Stimulated activated naive CD4-positive, alpha-beta T cell treated with Interleukin-2 at 50 U/mL for 16 hours (primary cell): ENCODE measurements at places on chromosomes 2 and 18.

- DNase-seq, result no peak
Measured at GRCh38 chr18:49926106-49926745, 112.9 kb upstream of the ACAA2 start.

DNA sequence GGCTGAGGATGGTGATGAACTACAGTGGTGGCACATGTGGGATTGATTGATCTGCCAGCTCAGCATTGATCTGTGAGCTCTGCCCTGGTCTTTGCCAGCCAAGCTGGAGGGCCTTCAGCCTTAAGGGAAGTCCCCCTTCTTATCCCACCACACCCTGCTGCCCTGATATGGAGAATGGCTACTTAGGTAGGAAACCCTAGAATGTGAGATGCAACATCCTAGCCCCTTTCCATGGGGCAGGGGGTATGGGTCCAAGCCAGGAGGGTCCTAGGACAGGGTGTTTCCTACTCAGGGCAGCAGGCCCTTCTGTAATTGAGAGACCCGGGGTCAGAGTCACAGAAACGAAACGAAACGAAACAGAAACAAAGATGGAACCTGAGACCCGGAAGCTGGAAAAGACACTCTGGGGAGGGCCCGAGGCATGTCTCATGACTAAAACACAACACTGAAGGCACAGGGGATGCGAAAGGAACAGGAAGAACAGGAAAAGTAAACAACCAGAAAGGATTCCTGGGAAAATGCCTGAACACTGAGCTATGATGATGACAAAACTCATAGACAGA is 16.9 kb upstream of the SULT1C2 start:
- no peak for DNase-seq

GRCh38 chr2:208064220-208064961 is 39.1 kb upstream of the PLEKHM3 start:
- DNase-seq, result no peak

DNA sequence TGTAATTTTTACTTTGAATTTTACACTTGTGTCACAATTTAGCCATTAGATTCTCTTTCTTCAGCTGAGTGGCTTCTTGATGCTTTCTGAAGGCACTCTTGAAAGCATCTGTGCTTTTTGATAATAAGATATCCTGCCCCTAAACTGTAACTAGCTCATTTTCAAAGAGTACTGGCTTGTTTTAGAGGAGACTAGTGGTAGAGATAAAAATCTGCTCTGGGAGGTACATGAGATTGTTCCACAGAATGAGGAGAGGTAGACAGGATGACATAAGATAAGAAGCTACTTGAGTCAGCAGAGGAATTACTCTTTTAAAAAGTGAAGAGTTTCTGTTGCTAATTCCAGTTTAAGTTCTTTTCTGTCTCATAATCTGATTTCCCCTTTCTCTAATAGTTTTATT is 10.6 kb downstream of the PLEKHB2 start:
- no peak for DNase-seq

DNA sequence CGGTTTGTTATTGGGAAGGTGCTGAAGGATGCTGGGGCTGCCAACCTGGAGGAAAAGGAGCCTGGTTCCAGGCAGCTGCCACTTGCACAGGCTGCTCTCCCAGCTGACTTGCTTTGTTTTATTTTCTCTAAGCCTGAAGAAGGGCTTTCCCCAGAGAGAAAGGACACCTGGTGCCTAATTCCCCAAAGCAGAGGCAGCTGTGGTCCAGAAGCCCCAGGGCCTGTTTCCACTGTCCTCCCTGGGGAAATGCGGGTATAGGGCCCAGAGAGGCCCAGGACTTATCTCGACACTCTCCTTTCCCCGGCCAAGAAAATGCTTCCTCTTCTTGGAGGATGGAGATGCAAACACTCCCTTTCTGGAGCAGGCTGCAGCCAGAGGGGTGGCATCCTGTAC is 30.1 kb downstream of the INO80C start:
- DNase-seq, result no peak

- DNase-seq, result no peak
Measured at GRCh38 chr2:65476778-65477177, 44.4 kb upstream of the SPRED2 start.

DNA sequence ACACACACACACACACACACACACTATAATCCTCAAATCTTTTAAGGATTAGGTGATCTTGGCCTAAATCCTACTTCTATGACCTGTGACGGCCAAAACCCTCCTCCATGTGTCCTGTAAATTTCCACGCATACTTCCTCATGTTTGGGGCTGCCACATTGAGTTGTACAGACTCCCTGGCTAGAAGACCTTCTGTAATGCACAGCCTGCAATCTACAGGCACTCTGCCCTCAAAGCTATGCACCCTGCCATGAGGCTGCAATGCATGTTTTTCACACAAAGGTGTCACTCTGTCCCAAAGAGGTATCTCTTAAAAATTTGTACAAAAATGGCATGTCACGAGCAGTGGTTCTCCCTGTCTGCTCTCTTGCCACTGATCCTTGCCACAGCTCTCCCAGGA is 26.4 kb upstream of the B4GALT6 start:
- DNase-seq, result no peak

DNA sequence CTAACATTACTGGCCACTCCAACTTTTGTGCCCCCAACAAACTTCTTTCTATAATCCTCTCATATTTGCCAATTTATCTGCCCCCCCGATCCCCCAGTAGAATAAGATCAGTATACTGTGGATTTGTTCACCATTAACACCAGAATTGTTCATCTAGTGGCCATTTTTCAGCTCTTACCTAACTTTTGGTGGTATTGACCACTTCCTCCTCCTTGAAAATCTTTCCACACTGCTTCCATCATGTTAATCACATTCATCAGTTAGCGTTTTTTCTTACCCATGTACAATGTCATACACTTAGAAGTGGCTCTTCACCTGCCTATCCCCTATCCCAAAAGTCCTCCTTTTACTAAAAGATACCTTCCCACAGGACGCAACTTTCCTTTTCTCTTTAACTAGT is 6.1 kb downstream of the IMPACT start:
- no peak for DNase-seq
